ENCODE measurements at places on chromosomes 7 and 10. TPM values are rescaled to one million over a fixed set of nuclear protein-coding genes. Genes with fewer than 3 reads are reported as not detected.

- DNase-seq = no peak
These were observed 117.6 kb upstream of the DPP6 start for GRCh38 chr7:153934629-153935028.

- peak; percentile 27 for DNase-seq
These were observed 22.3 kb downstream of the GRID1 start for GRCh38 chr10:86344281-86344680.

MBLAC1 gene
- total RNA-seq = 2.6 TPM

DNA sequence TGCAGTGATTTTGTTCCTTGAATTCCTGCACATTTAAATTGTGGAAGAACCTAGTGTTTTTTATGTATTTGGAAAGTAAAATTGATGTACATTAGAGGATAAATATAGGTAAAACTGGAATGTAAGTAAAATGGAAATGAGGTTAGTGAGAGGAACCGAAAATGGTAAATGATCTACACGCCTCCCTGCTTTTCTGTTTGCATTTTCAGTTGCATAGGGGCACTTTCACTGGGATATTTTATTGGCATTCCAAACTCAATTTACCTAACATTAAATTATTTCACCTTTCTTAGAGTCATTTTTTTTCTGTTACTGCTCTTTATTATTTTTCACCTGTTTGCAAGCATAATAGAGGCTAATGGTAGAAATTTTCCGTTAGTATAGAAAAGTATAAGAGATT lies 8.0 kb downstream of the CDK13 start:
- no peak for DNase-seq

DNA sequence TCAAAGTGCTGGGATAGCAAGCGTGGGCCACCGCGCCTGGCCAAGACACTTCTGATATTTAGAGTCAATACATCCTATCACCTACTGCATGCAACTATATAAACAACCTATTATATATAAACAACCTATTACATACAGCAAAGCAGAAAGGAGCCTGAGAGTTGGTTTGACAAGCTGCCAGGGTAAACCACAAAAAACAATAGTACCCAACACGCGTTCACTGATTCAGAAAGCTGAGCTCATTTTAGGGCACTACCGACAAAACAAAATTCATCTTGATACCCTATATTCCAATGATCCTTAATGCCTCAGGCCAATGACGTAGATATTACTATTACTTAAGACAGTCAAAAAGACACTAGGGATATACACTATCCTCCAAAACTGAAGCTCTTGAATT lies 16.2 kb downstream of the MALSU1 start:
- DNase-seq = no peak

PAX4 gene
- total RNA-seq = not detected

- no peak for DNase-seq
These were observed 396.1 kb downstream of the ZNF33B start for GRCh38 chr10:42242135-42242805.

AGR2 gene
- total RNA-seq = not detected

ZNF239 gene
- 0.30 TPM for total RNA-seq

- DNase-seq = no peak
These were observed 15.8 kb upstream of the EEPD1 start for GRCh38 chr7:36137258-36137657.

DNA sequence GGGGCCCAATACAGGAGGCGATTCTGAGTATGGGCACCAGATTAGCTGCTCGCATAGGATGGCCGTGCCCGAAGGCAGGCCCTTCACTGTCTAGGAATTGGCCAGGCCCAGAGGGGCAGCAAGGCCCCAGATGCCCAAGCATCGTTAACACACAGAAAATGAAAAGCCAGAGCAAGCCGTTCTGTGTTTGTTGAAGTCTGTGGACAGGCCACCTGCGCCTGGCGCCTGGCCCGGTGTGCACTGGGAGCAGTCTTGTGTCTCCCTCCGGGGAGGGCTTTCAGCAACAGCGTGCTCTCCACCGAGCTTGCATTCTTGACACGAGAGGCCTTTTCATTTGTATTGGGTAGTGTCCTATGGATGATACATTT lies 34.5 kb upstream of the TTYH3 start:
- DNase-seq = no peak

- no peak for DNase-seq
These were observed 688.5 kb upstream of the SEMA3D start for GRCh38 chr7:85875398-85875797.

HDAC9 gene
- total RNA-seq = 7.2 TPM

ZCCHC24 gene
- 9.1 TPM for total RNA-seq

DNA sequence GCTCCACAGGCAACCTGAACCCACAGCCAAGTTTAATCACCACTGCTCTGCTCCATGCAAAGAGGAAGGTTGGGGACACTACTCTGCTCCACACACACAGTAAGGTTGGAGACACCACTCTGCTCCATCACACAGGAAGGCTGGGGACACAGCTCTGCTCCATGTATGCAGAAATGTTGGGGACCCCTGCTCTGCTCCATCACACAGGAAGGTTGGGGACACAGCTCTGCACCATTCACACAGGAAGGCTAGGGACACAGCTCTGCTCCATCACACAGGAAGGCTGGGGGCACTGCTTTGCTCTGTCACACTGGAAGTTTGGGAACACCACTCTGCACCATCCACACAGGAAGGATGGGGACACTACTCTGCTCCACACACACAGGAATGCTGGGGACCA lies 14.8 kb upstream of the ADARB2 start:
- DNase-seq = no peak

SLC26A5 gene
- 0.42 TPM for total RNA-seq

RNF32 gene
- total RNA-seq = not detected

- no peak for DNase-seq
These were observed 166.0 kb upstream of the ANK3 start for GRCh38 chr10:60555700-60556099.

CYP3A5 gene
- total RNA-seq = 86.1 TPM

DNA sequence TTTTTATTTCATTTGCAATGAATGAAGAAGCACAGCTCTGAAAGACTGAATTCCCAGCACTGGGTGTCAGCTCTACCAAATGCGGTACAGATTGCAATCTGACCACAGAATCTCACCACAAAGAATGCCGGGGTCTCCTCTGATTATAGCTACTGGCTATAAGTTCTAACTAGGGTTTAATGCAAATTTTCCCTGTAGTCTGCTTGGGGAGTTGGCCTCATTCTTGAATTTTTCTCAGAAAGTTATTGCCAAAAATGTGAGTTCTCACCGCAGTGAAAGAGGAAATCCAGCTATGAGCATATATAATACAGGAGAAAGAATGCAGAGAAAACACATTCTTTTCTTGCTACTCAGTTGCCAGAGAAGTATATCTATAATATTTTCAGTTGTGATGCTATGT lies 1255.7 kb upstream of the LRRTM3 start:
- no peak for DNase-seq

GRCh38 chr10:118958984-118959925 lies 70.3 kb upstream of the NANOS1 start:
- peak; percentile 84 for DNase-seq

DNA sequence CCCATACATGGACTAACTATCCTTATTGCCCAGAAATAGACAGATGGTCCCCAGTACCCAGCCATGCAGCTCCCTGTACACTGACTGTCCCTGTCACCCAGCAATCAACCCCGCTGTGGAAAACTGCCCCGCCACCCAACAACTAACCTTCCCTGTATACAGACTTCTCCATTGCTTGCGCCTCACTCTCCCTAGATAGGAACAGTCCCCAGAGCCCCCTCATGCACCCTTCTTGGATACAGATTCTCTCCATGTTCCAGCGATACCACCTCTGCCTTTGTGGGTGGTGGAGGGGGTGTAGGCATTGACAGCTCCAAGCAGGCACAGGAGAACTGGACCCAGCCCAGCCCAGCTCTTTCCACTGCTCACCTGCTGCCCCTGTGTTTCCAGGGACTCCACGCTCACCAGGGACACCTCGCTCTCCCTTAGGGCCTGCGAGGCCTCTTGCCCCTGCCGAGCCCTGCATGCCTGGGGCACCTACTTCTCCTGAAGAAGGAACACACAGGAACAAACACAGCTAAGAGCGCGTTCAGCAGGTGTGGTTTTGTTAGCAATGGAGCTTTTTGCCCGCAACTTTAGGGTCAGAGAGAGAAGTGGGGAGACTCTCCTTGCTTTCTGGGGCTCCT lies 7.2 kb downstream of the SFTPD start:
- DNase-seq = no peak

DNA sequence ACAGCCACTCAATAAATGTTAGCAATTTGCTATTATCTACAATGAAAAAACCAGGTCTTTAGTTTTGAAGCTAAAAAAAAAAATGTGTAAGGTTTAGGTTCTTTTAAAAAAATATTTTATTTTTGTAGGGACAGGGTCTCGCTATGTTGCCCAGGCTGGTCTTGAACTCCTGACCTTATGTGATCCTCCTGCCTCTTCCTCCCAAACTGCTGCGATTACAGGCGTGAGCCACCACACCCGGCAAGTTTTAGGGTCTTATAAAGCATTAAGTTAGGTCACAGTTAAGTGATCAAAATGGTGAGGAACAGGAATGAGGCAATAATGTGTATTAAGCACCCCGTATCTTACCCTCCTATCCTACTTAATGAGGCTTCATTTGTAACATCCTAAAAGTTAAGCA lies 774 bp downstream of the SEM1 start:
- DNase-seq = no peak
